Stimulated activated CD4-positive, alpha-beta T cell treated with anti-CD3 and anti-CD28 coated beads, Interleukin-12 subunit alpha, Interleukin-12 subunit beta, amount 100 ng/mL, for 48 hours (primary cell): ENCODE measurements at places on chromosomes 5 and 9.
A peak's percentile ranks its signal among the peaks of the same experiment; 100 is the strongest.

- DNase-seq, result no peak
Observed at GRCh38 chr5:9495121-9495520, 50.8 kb downstream of the SEMA5A start.

GRCh38 chr5:1008451-1009358 is at the start of gene NKD2:
Gene NKD2 (plus strand): TSS chr5:1008802. CDS start chr5:1009058, 256 bp downstream.
- no peak for DNase-seq

GRCh38 chr5:172200476-172200875 is 6.5 kb downstream of the EFCAB9 start:
- DNase-seq, result no peak

GRCh38 chr9:94167376-94167890 is 83.2 kb downstream of the PTPDC1 start:
- no peak for DNase-seq

DNA sequence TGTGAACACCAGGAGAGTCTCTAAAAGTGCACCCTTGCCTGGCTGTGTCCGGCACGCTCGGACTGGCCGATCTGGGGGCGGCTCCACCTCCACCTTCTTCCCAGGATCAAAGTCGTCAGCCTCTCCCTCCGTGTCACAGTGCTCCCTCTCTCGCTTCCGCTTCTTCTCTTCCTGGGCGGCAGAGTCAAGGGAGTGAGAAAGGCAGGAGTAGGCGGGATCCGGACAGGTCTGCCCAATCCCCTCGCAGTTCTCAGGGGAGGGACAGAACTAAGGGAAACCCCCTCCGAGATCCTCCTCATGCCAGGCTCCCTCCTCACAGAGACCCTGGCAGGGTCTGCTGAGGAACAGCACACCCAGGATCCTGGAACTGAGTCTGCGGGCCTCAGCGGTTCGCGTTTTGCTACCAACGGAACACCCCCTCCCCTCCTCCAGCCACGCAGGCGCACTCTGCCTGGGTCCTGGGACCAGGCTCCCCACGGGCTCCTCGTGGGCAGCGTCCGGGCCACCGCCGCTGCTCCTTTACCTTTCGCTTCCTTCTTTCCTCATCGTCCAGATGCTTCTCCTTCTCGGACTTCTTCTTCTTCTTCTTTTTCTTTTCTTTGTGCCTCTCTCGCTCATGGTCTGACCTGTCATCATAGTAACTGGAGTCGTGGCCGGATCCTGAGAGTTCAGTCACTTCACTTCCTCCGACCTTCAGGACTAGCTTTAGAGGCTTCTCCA is 1.3 kb downstream of the BRD9 start:
- no peak for DNase-seq

- no peak for DNase-seq
Observed at GRCh38 chr5:129773376-129773775, 25.5 kb downstream of the MINAR2 start.

- DNase-seq, result no peak
Observed at GRCh38 chr9:20041697-20042081, 252.9 kb upstream of the SLC24A2 start.

DNA sequence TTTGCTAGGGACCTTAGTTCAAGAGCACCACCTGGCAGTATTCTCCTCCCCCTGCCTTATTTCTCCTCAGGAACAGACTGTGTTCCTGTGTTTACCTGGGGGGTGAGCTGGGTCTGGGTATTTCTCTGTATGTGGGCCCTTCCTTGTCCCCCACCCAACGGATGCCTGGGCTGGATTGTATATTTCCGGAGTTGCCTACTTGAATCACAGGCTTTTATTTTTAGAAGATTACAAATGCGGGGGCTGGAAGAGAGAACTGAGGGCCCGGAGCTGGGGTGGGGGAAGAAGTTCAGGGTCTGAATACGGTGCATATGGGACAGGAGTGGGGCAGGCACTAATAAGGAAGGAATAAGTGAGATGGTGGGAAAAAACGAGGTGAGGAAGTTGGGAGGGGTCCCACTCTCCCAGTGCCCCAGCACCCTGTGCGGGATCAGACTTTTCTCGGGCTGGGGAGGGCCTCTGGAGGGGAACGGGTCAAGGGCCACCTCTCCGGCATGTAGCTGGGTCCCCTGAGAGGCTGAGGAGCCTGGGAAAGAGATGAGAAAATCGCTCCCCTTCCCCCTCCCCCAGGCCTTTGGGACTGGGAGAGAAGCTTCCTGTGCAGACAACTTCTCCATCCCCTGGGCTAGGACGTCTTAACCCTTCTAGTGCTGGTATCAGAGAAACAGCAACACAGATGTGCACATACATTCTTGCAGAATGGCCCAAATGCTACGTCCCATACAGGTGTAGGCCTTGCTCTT is 42.1 kb downstream of the PCDH1 start:
- no peak for DNase-seq

DNA sequence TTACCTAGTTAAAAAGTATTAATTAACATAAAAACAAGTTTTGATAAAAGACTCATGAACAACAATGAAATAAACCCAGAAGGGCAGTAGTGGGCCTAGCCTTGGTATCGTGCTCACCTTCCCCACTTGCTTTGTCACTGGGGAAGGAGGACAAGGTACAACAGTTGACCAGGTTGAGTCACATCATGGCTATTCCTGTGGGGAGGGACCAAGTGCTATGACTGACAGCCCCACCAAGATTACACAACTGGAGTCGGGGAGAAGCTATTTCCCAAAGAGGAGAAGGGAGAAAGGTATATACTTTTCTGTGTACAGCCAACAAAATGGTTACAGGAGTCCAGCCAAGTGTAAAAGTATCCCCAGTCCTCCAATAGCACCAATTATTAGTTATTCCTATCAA is 251.3 kb upstream of the RFX3 start:
- DNase-seq, result no peak

DNA sequence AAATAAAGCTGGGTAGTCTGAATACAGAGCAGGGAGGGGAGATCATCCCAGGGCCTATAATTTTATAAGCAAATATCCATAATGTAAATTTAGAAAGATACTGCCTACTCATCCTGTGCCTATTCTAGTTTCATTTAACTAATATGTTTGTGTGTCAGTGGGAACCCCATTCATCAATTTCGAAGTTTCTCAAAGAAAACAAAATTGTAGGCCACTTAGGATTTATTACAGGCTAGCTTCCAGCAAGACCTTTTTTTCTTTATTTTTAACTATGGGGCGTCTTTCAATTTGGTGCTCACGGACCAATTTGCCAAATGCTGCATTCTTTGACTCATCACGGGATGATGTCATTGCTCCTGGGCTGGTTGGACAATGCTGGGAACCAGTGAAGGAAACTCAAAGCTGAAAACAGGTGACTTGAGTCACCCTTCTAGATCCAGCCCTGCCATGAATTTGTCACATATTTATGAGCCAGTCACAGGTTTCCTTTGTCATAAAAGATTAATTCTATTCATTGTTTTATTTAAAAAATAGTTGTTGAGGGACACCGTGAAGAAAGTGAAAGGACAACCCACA is 13.4 kb downstream of the PCSK5 start:
- DNase-seq, result peak; percentile 3

DNA sequence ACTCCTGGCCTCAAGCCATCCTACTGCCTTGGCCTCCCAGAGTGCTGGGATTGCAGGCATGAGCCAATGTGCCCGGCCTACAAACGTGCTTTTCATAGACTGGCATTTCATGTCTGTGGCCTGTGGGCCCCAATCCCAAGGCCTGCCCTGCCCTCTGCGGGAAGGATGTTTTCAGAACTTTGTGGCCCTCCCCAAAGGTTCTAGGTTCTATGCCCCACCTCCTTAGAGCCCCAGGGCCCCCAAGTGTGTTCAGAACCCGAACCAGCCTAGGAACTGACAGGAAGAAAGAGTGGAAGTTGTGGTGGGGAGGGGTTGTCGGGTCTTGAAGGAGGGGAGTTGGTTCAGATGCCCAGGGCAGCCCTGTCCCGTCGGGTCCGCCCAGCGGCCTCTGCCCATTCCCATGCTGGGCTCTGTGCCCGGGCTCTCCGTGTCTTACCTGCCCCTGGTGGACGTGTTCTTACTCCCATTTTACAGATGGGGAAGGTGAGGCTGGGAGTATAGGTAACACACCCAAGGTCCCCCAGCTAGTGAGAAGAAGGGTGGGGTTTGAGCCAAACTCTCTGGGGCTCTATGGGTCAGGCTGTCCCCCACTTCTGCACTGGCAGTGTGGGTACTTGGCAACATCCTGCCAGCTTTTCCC is 175.8 kb upstream of the IER5L start:
- no peak for DNase-seq

DNA sequence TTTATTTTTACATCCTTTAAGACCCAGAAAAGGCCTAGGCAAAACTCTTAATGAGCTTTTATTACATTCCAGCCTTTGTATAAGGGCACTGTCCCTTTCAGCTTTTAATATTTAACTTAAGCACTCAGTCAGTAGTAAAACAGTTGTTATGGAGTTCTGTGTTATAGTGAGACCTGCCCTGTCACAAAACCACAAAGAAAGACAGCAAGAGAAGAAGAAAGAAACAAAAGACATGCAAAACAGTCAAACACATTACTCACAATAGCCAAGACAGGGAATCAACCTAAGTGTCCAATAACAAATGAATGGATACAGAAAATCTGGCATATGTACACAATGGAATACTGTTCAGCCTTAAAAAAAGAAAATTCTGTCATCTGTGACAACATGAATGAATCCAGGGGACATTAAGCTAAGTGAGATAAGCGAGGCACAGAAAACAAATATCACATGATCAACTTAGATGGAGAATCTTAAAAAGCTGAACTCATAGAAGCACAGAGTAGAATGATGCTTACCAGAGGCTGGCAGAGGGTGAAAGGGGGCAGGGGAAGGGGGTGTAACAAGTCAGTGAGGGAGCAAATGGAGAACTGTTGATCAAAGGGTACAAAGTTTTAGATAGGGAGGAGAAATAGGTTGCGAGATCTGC is 63.8 kb upstream of the CCNG1 start:
- DNase-seq, result no peak

DNA sequence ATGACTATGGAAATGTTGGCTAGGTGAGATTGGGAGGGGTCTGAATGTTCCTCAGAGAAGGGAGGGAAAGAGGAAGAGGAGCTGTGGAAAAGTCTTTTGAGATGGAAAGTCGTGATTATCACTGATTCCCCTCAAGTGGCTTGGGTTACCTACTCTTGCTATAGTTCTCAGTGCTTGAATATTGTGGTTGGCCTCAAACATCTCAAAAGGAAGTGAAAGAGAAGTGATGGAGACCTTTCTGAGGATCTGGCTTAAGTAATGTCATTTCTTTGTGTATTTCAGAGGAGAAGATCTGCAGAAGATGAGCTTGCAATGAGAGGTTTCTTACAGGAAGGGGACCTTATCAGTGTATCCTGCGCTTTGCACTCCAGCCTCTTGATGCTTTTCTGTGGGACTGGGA is 5.5 kb downstream of the EXOSC2 start:
- no peak for DNase-seq

DNA sequence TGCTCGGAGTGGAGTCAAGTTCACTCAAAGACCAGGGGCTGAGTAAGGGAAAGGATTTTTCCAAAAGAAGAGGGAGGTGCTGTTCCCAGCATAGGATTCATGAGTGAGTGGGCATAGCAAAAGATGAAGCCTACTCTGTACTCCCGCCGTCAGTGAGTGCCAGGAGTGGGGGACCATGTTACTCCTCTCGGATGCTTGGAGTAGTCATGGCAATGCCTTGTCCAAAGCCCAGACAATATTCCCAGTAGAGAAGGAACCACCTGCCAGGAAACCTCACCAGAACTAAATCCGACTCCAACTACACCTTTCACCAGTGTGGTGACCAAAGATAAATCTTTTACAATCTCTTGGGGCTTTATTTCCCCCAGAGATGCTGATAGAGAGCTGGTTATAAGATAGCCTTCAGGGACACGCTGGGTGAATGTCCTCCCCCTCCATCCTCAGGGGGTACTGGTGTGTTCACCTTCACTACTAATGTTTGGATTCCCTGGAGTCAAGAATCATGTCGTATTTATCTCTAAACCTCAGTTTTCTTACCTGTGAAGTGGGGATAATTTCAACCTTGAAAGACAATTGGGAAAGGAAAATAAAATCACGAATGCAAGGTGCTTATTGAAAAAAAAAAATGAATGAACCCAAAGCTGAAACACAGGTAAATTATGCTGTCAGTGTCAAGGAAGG is 165.2 kb downstream of the NSG2 start:
- DNase-seq, result no peak

DNA sequence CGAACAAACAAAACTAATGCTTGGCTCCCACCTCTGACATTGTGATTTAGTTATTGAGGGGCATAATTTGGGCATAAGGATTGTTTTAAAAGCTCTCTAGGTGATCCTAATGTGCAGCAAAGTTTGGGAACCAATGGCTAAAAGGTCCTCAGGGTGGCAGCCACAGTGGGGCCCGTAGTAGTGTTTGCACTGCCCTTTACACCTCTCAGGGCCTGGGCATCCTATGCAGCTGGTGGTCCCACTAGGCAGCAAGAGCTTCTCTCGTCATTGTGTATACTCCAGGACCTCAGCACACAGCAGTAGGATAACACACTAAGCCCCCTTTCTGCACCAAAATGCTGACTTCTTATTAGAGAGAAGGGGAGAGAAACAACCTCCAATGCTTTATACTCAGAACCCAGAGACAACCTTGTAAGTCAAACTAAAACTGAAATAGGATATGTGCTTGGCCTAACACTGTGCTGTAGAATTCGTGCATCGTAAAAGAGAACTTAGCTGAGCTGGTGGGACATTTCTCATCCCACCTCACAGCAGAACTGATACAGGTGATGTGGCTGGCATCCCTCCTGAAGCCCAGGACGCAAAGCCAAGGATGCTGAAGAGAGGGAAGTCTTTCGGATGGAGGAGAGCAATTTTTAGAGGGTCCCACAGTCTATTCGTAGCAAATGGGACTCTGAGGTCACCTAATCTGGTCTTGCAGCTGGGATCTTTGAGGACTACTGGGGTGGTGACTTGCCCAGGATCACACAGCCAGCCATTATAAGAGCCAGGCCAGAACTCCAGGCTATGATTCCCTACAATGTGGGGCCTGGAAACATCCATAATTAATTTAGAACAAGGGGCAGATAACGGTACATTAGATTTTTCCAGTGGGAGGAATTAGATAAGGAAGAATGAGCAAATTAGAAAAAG is 1.2 kb downstream of the GLRX start:
- no peak for DNase-seq

- DNase-seq, result no peak
Observed at GRCh38 chr9:90131568-90131967, 511.1 kb downstream of the DIRAS2 start.

DNA sequence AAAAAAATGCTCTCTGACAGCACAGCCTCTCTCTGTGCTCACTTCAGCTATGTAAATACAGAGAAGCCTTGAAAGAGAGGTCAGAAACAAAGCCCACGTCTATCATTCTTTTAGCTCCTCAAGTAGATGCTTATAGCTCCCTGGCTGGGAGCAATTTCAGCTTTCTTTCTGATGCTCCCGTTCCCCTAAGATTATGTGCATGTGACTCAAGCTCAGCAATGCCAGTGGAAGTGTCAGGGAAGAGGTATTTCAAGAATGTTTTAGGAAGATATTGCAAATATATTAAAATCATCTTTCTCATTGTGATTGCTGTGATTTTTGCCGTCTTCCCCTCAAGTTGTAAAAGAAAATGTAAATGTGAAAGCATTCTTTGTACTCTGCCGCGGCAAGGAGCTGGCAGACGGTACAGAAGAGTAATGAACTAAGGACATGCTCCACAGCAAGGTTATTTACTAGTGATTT is 1353.7 kb upstream of the ACO1 start:
- DNase-seq, result no peak

GRCh38 chr9:80163889-80164288 is 592.1 kb downstream of the TLE4 start:
- no peak for DNase-seq

- DNase-seq, result no peak
Observed at GRCh38 chr5:132499440-132500243, 9.1 kb upstream of the IRF1 start.

- no peak for DNase-seq
Observed at GRCh38 chr5:131511934-131512333, 123.1 kb downstream of the RAPGEF6 start.
